ENCODE measurements at places on chromosomes 5 and 9.
A peak's percentile ranks its signal among the peaks of the same experiment; 100 is the strongest.

GRCh38 chr9:38107811-38108304 lies 38.8 kb upstream of the SHB start:
- no peak for DNase-seq

- DNase-seq, result peak; percentile 81
Measured at GRCh38 chr5:78530342-78531096, 118.1 kb downstream of the LHFPL2 start.

- no peak for DNase-seq
Measured at GRCh38 chr9:133967024-133967741, 24.9 kb downstream of the VAV2 start.

DNA sequence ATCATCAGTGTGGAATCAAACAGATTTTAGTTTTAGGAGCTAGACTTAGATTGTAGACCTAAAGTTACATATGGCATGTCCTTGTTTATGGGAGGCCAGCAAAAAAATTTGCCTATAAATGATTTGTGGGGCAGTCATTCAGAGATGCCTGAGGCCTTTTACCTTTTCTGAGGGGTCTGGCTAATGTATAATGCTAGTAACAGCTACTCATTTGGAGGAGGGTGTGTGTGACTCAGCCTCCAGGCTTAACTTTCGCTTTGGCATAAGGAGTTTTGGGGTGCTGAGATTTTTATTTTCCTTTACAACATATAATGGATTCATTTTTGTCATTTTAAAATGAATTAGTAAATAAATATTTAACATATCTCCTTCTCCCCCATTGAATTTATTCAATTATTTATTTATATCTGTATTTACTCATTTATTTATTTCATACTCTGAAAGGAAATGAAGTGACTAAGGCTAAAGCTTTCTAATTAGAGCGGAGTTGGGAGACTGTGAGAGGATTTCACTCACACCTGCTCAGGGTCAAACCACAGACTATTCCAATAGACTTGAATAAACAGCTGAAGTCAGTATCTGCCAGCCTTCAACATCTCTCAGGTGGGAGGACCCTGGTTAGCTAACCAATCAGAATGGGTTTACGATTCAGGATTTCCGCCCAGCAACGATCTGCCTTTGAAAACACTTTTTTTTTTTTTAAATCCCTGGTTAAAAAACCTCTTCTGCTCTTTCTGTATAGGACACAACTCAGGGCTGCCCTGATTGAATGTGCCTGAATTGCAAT lies 487.5 kb upstream of the SGCD start:
- DNase-seq, result peak; percentile 8

DNA sequence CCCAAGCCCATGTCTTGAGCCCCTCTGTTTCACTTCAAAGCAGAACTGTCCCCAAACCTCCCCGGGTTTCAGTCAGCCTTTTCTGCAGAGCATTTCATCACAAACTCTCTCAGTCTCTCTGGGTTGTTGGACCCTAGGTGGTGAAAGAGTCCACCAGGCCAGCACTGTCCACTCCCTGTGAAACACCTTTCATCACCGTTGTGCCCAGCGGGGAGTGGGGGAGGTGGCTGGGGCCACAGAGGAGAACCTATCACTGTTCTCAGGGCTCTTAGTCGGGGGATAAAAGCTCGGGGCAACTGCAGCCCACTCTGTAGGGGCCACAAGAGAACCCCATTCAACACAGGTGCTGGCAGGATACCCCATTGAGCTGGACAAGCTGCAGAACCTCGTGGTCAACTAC lies 5.4 kb upstream of the RABL6 start:
- DNase-seq, result no peak

DNA sequence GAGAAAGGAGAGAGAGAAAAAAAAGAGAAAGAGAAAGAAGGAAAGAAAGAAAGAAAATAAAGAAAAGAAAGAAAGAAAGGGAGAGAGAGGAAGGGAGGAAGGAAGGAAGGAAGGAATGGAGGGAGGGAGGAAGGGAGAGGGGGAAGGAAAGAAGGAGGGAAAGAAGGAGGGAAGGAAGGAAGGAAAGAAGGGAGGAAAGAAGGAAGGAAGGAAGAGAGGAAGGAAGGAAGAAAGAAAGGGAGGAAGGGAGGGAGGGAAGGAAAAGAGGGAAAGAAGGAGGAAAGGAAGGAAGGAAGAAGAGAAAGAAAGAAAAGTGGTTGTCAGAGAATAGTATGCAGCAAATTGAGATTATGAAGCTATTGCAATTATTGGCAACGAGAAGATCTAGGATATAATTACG lies 49.9 kb upstream of the NIPBL start:
- no peak for DNase-seq

DNA sequence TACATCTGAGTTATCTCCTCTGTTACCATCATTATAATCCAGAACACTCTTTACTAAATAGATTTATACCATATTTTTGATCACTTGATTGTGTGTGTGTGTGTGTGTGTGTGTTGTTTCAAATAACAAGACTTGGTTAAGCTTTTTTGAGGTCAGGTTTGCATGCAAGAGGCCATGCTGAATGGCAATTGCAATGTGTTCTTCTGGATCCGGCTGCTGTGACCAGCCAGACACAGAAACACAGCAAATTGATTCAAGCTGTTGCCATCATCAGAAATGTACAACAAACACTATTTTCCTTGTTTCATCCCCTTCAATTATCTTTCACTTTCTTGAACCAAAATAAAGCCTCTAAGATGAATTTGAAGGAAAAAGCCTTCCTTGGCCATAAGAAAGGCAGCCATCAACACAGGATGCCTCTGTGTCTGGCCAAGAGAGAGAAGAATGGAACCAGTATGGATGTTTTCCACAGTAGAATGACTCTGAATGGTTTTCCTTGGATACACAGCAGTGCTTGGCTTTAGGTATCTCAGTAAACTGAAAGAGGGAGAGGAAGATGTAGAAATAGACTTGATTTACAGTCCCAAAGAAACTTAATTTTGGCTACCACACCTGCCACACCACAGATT lies 53.9 kb downstream of the DPYSL3 start:
- DNase-seq, result no peak

GRCh38 chr9:131126059-131126426 lies 657 bp downstream of the NUP214 start:
- DNase-seq, result no peak

GRCh38 chr5:127471211-127471610 lies 46.2 kb upstream of the PRRC1 start:
- no peak for DNase-seq

- no peak for DNase-seq
Measured at GRCh38 chr5:14235872-14236271, 92.7 kb downstream of the TRIO start.

DNA sequence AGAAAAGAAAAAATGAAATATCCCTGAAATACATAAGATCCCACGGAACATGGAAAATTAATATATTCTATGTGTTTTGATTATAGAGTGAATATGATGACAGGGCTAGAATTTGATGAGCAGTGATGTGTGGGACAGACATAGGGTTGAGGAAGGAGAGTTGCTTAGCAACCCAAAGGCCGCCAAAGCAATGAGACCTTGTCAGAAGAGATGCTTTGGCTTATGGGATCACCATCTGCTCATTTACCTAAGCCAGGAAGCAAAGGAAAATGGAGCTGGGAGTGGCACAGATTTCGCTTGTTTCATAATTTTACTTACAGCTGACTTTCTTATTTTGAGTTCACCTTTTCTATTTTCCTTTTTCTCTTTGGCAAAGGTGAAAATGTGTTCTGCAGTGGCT lies 20.9 kb upstream of the HAPLN1 start:
- no peak for DNase-seq

DNA sequence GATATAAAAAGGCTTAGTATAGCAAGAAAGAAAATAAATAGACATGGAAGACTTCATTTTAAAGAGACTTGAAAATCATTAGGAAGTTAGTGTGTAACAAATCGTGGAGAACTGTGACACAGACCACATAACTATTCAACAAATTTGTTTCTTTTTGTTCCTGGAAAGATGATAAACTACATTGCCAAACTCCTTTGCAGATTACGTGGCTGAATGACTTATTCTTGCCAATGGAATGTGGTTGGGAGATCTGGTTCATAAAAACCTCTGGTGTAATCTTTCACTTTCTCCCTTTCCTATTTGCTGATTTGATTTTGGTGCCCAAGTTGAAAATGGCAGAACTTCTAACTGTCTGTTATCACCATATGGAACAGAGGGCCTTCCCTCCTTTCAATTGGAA lies 328.9 kb upstream of the MEF2C start:
- peak; percentile 97 for DNase-seq

DNA sequence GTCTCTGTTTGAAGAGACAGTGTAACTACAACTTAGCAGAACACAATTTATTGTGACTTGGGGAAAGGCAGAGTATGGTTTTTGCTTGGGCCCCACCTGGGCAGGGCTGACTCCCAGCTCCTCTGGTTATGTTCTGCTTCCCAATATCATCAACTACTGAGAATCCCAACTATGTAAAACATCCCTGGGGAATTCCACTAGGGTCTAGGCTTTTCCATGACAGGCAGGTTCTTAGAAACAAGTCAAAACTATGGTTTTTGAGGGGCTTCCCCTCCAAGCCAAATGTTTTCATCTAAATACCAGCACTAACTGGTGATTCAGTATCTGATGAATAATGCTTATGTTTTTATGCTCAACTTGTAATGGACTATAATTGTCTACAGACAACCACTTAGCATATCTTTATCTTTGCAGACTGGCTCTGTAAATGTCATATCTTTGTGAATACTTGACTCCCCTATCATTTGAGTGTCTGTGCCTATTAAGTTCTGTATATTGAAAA lies 409.5 kb downstream of the PDE4D start:
- DNase-seq, result peak; percentile 87

- DNase-seq, result no peak
Measured at GRCh38 chr5:187042-187431, 4.3 kb upstream of the LRRC14B start.

DNA sequence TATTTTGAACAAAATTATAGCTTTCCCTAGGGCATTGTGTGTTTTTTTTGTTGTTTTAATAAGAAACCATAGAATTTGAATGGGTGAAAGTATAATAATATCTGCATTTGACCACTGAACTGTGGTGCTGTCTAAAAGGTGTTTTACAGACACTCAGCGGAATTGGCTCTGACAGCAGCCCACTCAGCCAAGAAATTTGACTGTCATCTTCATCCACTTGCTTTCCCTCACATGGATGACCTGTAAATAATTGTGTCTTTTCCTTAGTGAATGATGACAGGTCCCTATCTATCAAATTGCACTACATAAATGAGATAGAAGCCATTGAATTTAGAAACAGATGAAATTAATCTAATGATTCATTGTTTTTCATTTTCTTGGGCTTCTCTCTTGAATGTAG lies 150.0 kb downstream of the PAM start:
- DNase-seq, result no peak

DNA sequence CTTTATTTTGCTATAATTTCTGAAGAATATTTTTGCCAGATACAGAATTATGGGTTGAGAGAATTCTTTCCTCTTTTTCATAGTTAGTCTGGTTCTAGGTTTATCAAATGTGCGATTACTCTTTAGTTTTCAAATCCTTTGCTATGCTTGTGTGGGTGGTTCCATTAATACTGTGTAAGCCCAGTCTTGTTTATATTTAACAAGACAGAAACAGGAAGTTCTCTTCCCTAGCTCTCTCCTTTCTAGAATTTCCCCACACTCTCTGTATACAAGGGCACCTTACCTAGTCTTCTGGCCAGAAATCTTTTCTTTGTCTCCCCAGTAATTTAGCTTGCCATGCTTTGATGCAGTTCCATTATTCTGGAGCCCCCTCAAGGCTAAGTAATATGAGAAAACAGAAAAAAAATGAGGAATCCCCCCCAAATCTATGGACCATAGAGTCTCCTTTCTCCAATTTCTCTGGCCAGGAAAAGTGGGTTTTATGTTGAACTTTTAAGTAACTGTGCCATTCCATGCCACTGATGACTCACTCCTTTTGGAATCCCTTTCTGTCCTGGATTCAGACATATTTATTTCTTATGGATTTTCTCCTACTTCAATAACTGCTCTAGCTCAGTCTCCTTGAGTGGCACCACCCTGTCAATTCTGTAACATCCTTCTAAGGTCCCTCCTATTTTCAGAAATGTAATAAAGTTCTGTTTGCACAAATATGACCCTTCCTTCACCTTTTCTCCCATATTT lies 1714.1 kb downstream of the EFNA5 start:
- peak; percentile 39 for DNase-seq

DNA sequence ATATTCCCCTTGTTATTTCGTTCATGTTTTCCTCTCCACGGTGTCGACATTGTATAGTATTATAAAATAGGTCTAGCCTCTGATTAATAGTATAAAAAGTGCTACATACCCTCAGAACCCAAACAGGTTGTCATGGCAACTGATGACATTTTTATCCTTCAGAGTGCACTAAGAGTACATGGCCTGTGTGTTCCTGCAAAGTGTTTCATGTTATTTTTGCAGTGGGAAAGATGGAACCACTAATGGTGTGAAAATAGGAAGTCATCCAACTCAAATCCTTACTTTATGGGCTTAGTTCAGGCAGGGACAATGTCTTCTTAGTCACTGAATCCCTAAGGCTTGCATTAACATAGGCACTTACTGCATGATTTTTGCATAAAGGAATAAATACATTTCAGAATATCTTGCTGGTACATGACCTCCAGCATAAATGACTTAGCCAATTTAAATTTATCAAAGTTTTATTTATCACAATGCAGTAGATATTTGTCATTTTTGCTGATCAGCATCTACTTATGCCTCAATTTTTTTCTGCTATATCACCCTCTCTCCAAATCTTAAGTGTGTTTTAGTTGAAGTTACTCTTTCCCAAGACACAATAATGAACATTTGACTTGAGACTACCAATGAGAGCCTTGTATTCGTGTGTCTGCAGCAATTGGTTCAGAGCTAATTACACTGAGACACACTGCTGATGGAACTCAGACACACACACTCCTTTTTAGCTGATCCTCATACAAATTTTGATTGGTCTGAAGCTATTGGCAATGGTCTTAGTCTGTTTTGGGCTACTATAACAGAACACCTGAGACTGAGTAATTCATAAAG lies 243.7 kb downstream of the KCTD16 start:
- DNase-seq, result no peak

DNA sequence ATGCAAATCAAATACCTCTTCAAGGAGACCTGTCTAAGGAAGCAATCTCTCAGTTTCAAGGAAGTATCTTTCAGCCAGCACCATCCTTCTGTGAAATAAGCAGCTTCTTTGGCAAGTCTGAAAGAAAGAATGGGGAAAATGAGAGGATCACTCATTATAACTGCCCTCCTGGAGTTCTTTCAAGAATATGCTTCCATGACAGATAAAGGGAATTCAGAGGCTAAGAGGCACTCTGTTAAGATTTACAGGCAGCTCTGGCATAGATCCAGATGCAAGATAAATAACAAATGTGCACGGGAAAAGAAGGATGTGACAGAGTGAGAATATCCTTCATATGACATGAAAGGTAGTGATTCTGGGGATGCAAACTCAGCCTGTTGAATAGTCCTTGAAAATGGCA lies 348.2 kb upstream of the CCNG1 start:
- DNase-seq, result no peak

- no peak for DNase-seq
Measured at GRCh38 chr5:29462241-29462640, 1731.2 kb upstream of the CDH6 start.

- no peak for DNase-seq
Measured at GRCh38 chr5:52760695-52761366, 26.9 kb upstream of the ITGA1 start.
